ENCODE measurements at places on chromosomes 4 and X.
A peak's percentile ranks its signal among the peaks of the same experiment; 100 is the strongest.

DNA sequence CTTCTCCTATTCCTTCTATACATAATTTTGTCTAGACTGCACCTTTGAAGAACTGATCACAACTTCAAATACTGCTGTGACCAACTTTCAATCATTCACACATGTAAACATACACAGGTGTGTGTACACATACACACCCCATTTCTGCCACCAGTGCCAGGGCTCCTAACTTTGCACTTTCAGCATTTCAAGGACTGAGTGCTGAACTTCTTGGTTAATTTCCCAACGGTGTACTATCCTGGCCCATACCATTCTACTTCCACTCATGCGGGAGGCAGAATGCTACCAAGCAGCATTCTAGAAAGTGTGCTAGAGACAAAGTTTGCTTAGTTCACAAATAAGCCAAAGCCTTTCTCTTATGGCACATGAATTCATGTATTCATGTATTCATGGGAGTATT is 51.2 kb downstream of the RPGR start:
- DNase-seq = no peak

- no peak for DNase-seq
These were observed 39.4 kb downstream of the ERVMER34-1 start for GRCh38 chr4:52711834-52712250.

GRCh38 chrX:111123125-111123524 is 27.1 kb downstream of the PAK3 start:
- DNase-seq = no peak

DNA sequence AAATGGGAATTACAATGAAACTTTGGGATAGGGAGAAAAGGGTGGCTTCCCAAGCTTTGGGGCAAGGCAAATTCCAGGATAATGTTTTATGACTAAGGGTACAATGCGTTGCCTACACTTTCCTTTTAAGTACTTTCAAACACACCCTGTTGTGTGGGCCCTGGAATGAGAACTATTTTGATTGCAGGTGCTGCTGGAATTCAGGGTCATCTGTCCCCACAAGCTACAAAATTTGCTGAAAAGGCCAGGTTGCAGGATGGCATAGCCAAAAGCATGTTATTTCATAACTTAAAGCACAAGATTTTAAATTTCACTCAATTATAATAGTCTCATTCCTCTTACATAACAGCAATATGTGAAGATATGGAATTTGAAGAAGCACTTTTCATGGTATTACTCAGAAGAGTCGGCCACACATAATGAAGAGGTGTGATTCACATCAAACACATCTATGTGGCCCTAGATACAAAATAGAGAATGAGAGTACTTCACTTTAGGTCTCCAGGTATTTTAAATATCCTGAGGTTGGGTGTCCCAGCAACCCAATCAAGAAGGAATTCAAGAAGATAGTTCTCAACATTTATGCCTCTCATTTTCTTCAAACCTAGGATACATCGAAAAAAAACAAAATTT is 89.3 kb downstream of the APBB2 start:
- no peak for DNase-seq

GRCh38 chr4:47075919-47076318 is 44.6 kb downstream of the GABRB1 start:
- DNase-seq = no peak

GRCh38 chr4:16139066-16139945 is 55.5 kb upstream of the PROM1 start:
- DNase-seq = no peak

DNA sequence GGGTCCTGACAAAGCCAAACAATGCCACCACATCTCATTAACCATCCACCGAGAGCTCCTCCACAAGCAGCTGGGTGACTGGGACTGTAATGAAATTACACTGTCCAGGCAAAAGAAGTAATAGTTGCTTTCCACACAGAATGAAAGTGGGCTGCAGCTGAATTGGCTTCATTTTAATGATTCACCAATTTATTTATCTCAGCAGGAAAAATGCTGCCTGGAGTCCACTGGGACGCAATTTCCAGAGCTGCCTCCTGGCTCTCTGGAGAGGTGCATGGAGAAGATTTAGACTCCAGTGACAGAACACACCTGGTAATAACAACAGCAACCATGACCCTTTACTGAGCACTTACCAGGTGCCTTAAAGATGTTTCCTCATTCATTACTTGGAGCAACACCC is 226.7 kb downstream of the LDB2 start:
- no peak for DNase-seq

DNA sequence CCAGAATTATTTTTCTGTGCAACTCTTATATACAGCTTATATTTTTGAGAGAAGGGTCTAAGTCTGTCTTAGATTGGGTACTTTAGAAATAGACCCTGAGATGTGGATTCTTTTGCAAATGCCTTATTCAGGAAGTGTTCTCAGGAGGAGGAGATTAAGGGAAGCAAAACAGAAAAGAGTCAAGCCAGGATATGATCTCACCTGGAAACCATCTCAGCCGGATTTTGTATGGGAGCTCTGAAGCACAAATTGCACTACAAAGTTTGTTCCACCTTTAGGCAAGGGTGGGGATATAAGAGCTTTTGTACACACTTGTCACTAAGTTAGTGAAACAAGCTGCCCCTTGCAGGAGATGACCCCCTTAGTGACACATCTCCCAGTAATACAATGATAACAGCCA is 121.2 kb upstream of the GRPR start:
- DNase-seq = no peak

GRCh38 chr4:73704314-73705055 is 35.9 kb upstream of the CXCL8 start:
- DNase-seq = peak; percentile 100

GRCh38 chr4:147326591-147326990 is 154.3 kb upstream of the EDNRA start:
- peak; percentile 53 for DNase-seq

Data from skeletal muscle cell (primary cell).